ENCODE measurements at places on chromosomes 1 and 21.

DNA sequence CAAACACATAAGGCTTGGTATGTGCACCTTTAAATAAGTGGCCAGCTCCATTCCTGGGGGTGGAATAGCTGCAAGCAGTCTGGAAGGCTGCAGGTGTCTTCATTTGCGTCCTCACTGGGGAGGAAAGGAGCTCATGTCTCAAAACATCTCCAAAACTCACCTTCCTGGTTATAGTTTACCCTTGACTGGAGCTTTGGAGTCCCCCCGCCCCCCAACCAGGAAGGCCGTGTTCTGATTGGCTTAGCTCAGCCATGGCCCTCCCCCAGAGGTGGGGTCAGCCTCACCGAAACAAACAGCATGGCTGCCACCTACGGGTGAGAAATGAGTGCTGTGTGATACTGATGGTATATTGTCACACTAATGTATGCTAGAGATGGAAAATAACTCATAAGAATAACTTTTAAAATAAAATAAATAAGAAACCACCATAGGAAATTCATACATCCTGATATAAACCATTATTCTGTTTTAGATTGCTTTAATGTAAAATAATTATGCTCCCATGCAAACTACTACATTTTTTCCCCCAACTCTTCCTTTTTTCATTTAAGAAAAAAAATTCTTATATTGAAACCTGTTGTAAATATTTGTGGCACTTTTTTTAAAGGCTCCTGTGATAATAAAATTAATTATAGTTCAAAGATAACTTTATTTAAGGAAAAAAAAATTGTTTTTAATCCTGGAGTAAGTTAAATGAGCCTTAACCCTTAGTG lies 90.8 kb downstream of the ZP4 start:
- peak; percentile 35 for DNase-seq

DNA sequence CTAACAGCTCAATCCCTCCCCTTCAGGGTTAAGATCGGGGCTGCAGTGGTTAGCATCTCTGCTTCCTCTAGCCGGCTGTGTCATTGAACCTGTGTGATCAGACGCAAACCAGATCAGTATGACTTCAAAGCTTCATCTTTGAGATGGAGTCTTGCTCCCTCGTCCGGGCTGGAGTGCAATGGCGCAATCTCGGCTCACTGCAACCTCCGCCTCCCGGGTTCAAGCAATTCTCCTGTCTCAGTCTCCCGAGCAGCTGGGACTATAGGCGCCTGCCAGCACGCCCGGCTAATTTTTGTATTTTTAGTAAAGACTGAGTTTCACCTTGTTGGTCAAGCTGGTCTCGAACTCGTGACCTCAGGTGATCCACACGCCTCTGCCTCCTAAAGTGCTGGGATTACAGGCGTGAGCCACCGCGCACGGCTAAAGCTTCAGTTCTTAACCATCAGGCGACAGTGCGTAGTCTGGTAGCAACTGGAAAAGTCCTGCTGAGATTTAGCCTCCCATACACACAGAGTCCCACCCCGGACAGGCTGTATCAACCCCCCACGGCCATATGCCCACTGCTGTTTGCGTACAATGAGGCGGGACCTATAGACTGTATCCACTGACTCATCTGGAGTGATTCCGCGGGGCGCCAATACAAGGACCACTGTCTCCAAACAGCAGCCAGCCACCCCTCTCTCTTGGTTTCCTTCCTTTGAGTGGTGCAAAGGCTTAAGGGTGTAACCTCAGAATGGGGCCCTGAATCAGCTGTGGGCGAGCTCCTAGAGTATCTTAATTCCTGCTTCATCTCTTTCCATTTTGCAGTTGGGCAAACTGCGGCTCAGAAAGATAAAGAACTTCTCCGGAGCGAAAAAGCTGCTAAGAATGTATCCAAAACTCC lies 23.3 kb downstream of the CELA3A start:
- peak; percentile 65 for DNase-seq

GRCh38 chr1:66341446-66342089 lies 192.4 kb upstream of the SGIP1 start:
- DNase-seq: no peak

GRCh38 chr1:6995789-6996188 lies 210.5 kb downstream of the CAMTA1 start:
- no peak for DNase-seq

DNA sequence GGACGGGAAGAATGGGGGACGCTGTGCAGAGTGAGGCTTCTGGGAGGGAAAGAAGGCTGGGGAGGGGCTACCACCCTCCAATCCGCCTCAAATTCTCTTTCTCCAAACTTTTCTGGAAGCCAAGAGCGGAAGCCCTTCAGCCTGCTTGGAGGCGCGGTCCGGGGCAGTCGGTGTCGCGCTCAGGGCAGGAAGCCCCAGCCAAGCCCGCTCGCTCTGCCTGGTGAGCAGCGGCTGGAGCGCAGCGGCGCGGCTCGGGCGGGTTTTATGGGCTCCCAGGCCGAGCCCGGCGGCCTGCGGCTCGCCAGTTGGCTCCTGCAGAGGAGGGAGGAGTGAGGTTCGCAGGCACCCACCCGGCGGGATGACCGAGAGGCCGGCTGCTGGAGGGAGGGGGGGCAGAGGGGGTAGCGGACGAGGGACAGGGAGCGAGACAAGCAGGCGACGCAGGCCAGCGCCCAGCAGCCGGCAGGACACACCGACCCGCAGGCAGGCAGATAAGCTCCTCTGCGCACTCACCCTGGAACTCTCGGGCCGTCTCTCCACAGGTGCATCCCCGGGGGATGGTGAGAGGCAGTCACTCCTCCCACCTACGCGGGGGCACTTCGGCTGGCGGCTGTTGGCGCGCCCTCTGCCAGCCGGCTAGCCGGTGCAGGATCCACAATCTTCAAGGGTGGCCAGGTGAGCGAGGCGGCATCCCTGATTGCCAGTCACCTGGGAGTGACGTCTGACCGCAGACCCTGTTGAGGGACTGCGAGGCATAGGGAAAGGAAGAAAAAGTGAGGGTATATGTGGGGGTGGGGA lies at the start of gene AVPR1B:
Gene AVPR1B (minus strand): TSS at position 238 of the 798 bp plus-strand sequence. CDS start 498 bp downstream, outside the sequence.
- peak; percentile 36 for DNase-seq

GRCh38 chr21:34830386-34831170 lies 161.8 kb downstream of the CLIC6 start:
- DNase-seq: no peak

DNA sequence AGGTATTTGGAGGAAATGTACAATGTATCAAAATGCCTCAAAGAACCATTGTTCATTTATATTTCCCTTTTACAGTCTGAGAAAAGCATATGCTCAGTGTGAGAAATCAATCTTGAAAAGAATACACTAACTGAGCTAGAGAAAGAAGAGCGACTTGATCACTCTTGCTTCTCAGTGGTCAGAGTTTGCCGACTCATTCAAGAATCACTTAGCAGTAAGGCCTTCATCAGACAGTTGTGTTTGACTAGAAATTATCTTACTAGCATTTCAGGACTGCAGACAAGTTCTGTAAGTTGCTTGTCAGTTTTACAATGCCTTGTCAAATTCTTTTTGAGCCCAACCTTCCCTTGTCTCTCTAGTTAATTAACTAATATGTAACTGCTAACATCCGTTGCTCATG lies 12.9 kb downstream of the RGS18 start:
- DNase-seq: no peak

GRCh38 chr1:11531314-11531870 lies 52.4 kb downstream of the DISP3 start:
- DNase-seq: no peak

GRCh38 chr1:204641936-204642335 lies 43.6 kb downstream of the LRRN2 start:
- no peak for DNase-seq

- DNase-seq: no peak
These were observed 7.1 kb upstream of the KCNK1 start for GRCh38 chr1:233606813-233607212.

DNA sequence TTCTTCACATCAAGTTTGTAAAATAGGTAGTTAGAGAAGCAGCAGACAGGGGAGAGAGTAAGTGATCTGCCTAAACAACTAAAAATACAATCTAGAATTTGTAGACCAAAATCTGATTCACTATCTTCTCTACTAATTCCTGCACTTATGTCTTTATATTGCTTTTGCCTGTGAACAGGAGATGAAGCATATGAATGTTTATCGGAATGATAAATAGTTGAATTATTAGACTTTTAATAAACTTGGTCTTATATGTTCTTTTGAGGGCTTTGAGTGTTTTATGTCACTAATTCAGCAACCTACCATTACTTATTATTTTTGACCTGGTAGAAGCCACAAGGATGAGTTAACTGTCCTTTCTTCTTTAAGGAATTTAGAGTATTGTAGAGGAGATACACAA lies 2.3 kb downstream of the DESI2 start:
- no peak for DNase-seq
